ENCODE measurements at places on chromosomes 1 and 21. TPM values are rescaled to one million over a fixed set of nuclear protein-coding genes. Genes with fewer than 3 reads are reported as not detected.

DNA sequence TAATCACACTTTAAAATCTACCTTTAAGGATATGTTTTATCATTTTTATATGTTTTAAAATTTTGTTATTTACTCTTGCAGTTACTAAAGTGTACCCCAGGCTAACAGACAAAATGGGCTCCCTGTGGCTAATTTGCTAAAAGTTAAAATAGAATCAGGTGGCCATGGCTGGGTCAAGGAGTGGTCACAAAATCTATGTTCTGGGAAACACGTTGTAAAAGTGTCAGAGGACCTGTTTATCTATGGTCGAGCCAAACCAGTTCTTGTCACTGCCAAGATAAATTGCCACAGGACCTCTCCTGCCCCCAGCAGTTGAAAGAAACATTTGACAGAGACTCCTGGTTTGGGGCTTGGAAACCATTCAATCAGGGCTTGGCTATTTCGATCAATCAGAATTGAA, 21.2 kb upstream of the TTLL7 start:
- no peak for DNase-seq

GRCh38 chr1:93129507-93130099, 50.5 kb downstream of the MTF2 start:
- no peak for DNase-seq

HORMAD1 gene
- total RNA-seq = 0.48 TPM

PROX1 gene
- 1.8 TPM for total RNA-seq

GRCh38 chr1:88455621-88456256, 228.3 kb upstream of the PKN2 start:
- no peak for DNase-seq

SMCP gene
- total RNA-seq = not detected

DNA sequence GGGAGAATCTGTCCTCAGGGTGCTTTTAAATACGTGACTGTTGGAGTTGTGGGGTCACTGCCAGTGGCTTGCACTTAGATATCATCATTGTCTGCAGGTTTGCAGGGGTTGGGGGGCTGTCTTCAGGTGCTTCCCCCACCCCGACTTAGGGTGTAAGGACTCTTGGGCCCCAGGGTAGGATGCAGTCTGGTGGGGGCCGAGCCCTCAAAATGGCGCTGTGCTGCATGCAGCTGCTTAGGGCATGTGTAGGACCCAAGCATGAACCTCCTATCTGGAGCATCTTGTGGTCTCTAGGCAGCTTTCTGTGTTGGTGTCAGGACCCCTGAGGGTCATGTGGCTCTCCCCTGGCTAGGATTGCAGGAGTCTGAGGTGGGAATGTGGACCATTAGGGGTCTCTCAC, 55.6 kb upstream of the B3GALT2 start:
- no peak for DNase-seq

NKAIN1 gene
- total RNA-seq = 0.16 TPM

DNA sequence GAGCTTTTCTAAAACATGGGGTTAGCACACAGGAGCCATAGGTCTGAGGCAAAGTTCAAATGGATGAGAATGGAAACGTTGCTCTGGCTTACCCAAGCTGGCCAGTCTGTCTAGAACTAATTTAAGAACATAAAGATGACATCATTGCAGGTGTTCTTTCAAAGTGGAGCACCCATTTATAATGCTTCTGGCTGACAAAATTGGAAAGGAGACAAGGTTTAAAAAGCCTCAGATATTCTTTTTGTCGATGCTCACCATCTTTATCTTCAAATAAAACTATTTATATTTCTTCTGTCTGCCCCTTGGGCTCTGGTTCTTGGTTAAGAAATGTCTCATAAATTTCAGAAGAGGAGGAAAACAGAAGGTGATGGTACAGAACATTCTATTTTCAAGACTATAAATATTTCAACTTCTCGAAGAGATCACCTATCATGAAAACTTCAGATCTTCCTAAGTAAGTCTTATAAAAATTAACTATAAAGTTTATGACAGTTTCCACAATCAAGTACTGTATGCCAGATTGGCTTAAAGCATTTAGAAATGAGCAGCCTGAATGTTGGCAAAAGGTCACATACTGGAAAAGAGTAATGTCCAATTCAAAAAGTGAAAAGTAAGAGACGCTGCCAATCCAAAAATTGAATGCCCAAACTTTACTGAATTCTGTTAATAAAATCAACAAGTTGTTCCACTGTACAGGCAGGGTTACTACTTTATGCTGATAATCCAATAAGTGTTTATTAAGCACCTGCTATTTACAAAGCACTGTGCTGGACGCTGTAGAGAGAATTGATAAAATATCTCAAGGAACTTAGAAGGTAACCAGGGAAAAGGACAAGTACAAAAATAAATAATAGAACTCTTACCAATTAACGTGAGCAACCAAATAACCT, 92.0 kb downstream of the ETS2 start:
- DNase-seq = no peak

- DNase-seq = peak; percentile 64
Observed at GRCh38 chr1:31155216-31155806, 84.4 kb downstream of the NKAIN1 start.

- no peak for DNase-seq
Observed at GRCh38 chr1:18901147-18901951, 1.0 kb downstream of the ALDH4A1 start.

GCLM gene
- 10.1 TPM for total RNA-seq

DNA sequence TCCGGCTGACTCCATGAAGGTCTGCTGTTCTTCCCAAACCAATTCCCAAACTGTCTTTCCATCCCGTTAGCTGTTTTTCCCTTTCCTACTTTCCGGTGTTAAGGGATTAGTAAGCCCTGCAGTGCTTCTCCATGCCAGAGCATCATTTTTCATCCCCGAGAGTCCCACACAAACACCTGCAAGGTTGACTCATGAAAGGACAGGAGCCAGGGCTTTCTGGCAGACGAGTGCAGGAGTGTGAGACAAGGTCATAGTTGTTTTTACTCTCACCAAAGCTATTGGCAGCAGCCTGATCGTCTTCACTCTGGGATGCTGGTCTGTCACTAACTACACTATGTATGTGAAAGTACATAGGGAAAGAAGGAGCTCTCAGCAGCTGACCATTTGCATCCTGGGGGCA, 10.2 kb upstream of the BECN2 start:
- no peak for DNase-seq

- peak; percentile 63 for DNase-seq
Observed at GRCh38 chr1:10507111-10507879, 32.5 kb downstream of the PEX14 start.

DNA sequence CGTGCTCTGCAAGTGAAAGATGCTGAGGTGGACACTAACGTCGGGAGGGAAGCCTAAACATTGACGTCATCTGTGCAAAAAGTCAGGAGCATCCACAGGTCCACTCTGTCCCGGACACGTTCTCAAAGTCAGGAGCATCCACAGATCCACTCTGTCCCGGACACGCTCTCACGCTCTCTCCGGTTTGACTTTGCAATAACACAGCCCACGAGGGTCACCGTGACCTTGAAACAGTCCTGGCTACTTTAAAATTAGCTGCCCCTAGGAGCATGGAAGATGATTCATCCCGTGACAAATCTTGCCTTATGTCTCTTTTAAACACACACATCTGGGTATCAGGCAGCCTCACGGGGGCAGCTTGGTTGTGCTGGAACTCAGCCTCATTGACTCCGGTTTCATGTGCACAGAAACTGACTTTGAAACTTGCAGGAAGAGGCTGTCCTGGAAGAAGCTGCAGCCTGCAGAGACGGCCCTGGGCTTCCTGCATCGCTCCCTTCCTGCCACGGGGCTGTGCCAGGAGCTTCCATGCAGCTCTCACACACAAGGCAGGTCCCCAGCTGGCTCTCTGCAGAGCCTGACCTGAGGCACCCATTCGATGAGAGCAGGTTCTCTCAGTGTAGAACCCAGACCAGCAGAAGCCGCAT, 18.1 kb upstream of the COL18A1 start:
- DNase-seq = peak; percentile 48

IRF6 gene
- 42.9 TPM for total RNA-seq

CR1 gene
- 3.7 TPM for total RNA-seq

MARCKSL1 gene
- 33.4 TPM for total RNA-seq

SLAMF9 gene
- not detected for total RNA-seq

C1orf87 gene
- not detected for total RNA-seq

GRCh38 chr1:198935306-198935921, 296.6 kb downstream of the PTPRC start:
- DNase-seq = peak; percentile 56

- no peak for DNase-seq
Observed at GRCh38 chr1:236407059-236407458, 13.0 kb downstream of the EDARADD start.

DNA sequence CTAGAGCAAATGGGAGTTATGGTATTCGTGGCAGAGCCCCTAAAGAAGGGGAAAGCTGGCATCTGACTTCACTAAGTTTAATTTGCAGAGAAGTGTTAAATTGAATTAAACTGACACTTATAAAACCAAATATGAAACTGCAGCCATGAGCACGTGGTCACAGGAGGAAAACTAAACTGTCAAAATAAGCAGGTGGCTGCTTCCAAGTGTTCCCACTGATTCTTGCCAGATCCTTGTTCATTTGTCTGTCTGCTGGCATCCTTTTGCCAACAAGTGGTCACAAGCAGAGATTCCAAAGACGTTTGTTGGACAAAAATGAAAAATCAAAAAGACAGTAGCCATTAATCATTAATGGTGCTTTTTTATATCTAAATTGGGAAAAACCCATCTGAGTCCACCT, 6.5 kb upstream of the CELA2B start:
- DNase-seq = no peak

NPPB gene
- not detected for total RNA-seq

- peak; percentile 83 for DNase-seq
Observed at GRCh38 chr1:10796029-10796944, at the start of gene CASZ1. TSS of gene CASZ1 (minus strand) at chr1:10796646. CDS start at chr1:10693889, 102,757 bp downstream.

- no peak for DNase-seq
Observed at GRCh38 chr1:159492575-159493323, 43.1 kb downstream of the OR10J5 start.

SPSB1 gene
- 34.4 TPM for total RNA-seq

- no peak for DNase-seq
Observed at GRCh38 chr1:65963156-65963888, 170.6 kb downstream of the PDE4B start.

DNA sequence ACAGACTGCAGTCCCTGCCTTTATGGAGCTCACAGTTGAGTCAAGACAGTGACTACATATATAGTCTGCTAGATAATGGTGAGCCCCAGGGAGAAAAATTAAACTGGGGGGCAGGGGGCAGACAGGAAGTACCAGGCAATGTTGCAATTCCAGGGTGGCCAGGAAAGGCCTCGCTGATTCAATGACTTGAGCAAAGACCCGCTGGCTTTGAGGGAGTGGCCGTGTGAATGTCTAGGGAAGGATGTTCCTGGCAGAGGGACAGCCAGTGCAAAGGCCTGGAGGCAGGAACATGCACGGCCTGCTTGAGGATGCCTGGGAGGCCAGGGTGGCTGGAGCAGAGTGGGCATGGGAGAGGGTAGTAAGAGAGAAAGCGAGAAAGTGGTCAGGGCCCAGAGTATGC, 23.0 kb upstream of the EPHA8 start:
- DNase-seq = no peak

DNA sequence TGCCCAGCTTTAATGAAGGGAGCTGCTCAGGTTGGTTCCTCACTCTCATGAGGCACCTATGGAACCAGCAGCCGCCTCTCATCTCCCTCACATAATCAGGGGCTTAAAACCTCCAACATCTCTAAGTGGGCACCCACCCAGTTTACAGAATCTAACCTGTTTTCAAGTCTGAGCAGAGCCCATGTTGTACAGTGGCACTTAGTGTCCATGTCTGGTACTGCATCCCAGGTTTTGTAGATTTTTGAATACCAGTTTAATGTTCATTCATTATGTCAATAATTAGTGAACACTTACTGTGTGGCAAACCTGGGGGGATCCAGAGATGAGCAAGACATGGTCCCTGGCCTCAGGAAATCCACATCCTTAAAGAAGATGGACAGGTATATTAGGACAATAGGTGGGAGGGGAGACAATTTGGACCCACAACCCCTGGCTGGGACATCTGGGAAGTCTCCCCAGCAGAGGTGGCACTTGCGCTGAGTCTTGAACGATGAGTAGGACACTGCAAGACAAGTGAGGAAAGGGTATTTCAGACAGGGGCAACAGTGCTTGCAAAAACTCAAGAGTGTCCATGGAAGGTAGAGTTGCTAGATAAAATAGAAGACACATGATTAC, 83.3 kb downstream of the LACTBL1 start:
- DNase-seq = no peak

GRCh38 chr1:17957588-17958267, 149.9 kb upstream of the IGSF21 start:
- DNase-seq = no peak

LORICRIN gene
- not detected for total RNA-seq

All from breast epithelium (tissue), 4 donors.